ENCODE measurements at places on chromosomes 12 and 14. TPM values are rescaled to one million over a fixed set of nuclear protein-coding genes. Genes with fewer than 3 reads are reported as not detected.

The A2M gene
- total RNA-seq, result 279 TPM

The TMEM119 gene
- total RNA-seq, result 12.4 TPM

DNA sequence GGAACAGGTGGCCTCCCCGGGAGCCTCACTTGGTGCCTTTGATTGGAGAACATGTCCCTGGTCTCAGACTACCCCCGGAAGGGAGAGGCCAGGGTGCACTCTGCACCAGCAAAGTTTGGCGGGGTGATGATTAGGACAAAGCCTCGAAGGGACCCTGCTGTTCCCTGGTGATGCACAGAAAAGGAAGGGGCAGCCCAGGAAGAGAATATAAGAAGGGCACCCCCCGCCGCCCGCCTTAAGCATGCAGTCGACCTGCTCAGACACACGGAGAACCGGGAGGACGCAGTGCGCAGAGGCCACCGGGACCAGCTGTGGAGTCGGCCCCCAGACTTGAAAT, 6.9 kb downstream of the SCARB1 start:
- no peak for DNase-seq

- DNase-seq, result no peak
These were observed 344.5 kb downstream of the ZFP36L1 start for GRCh38 chr14:68448252-68448902.

- no peak for DNase-seq
These were observed 382.3 kb downstream of the PCNX1 start for GRCh38 chr14:71289536-71289935.

GRCh38 chr14:58832095-58832521, 194.3 kb downstream of the DACT1 start:
- no peak for DNase-seq

GRCh38 chr12:43841253-43841652, 5.4 kb downstream of the TMEM117 start:
- no peak for DNase-seq

GRCh38 chr12:86456776-86457175, 200.6 kb upstream of the MGAT4C start:
- no peak for DNase-seq
